ENCODE measurements at places on chromosomes 11 and 22.

DNA sequence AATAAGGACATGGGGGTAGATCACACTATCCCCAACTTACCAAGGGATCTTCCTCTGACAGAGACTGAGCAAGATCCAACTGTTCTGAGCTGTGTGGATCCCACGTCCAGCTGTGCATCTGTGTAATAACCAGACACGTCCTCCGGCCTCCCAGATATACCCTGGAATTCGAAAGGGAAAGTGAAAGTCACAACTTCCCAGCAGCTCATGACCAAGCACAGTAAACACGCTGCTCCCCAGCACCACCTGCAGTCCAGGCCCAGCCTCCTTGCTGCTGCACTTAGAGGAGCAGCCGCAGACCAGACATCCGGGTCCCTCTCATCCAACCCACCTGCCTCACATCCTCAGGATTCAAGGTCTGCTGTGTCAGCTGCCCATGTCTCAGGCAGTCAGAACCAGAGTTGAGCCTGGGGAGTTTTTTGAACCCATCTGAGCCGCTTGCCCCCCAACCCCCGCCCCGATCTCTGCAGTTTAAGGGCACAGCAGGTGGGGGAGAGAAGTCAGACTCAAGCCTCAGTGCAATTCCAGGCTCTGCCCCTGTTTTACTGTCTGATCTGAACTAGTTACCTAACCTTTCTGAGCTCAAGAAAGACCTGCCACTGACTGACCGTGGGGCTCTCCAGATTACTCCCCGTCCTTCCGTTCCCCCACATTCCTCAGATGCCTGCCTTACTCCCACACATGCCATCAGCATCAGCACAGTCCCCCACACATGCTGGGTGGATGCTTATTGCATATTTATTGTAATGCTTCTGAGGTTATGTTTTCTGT is at the start of gene APOL2:
Gene APOL2, minus strand, starts transcription at position 127 of the 771 bp plus-strand sequence. CDS start 6,365 bp downstream, outside the sequence.
- H3K4me1 ChIP-seq = peaks cover 41% of the 10 kb centered on the region
- H3K4me3 ChIP-seq = peak within 1 kb of the TSS; percentile 66
- peak within 1 kb of the TSS; percentile 81 for H3K27ac ChIP-seq
- H3K36me3 ChIP-seq = peaks cover 25% of the 10 kb centered on the region
- peak; percentile 95 for DNase-seq

DNA sequence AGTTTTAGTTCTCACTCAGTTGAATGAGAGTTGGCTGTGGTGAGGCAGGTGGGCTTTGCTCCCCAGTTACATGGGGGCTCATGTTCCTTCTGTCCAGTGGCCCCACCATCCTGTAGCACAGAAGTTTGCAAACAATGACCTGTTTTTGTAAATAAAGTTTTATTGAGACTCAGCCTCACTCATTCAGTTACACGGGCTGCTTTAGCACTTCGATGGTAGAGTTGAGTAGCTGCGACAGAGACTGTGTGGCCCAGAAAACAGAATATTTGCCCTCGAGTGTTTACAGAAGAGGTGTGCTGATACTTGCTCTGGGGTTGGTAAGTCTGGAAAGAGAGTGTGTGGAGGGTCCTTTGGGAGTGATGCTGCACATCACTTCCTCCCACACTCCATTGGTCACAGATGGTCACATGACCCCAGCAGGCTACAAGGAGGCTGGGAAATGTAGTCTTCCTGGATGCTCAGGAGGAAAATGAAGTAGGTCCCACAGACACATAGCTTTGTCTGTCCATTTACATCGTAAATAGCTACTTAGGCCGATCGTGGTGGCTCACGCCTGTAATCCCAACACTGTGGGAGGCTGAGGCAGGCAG is 34.6 kb downstream of the IFT27 start:
- no peaks in the 10 kb centered on the region for H3K4me1 ChIP-seq
- peak; percentile 17 for DNase-seq
- H3K27ac ChIP-seq = no peak overlapping the region
- H3K36me3 ChIP-seq = no peaks in the 10 kb centered on the region

DNA sequence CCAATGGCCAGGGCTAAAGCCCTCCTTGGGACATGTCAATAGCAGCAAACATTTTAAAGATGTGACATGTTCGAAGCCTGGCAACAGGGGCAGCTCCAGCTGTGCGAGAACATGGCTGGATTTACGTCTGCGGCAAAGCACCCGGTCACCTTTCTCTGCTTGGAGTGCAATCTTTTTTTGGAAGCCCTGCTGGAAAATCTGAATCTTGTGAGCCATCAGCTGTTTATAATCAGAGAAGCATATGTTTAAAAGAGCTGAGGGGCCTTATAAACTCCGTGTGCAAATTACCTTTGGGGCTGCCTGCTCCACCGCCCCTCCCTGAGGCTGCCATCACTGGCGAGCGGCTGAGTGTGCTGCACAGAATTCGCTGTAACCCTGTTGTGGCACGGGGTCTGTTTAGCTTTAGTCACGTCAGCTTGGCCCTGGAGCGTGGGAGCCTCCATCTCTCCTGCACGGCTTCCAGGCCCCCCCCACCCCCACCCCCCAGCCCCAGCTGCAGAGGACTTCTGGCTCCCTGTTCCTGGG is 9.0 kb upstream of the KCNQ1OT1 start:
- H3K4me1 ChIP-seq = peaks cover 5% of the 10 kb centered on the region
- no peak overlapping the region for H3K4me3 ChIP-seq
- H3K27ac ChIP-seq = no peak overlapping the region
- no peak for DNase-seq

- no peak overlapping the region for H3K27ac ChIP-seq
- H3K4me3 ChIP-seq = no peak overlapping the region
- no peak for DNase-seq
- H3K36me3 ChIP-seq = no peaks in the 10 kb centered on the region
Observed at GRCh38 chr22:43205261-43205691, 18.3 kb upstream of the TTLL12 start.

DNA sequence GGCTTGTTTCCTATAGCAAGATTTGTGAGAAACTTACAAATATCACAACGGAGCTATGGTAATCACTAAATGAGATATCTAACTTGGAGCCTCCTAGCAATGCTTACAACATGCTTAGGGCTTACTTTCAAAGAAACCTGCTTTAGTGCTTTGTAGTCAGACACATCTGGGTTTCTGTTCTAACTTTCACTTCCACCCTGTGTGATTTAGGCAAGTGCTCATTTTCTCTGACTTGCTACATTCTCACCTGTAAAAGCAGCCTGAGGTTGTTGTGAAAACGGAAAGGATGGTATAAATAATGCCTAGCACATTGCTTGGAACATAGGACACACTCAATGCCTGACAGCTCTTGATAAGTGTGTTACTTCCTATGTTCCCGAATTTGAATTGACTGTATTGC is 45.6 kb downstream of the LRRC4C start:
- H3K27ac ChIP-seq = no peak overlapping the region
- no peak overlapping the region for H3K4me3 ChIP-seq
- no peaks in the 10 kb centered on the region for H3K27me3 ChIP-seq
- no peaks in the 10 kb centered on the region for H3K36me3 ChIP-seq
- DNase-seq = no peak
- no peaks in the 10 kb centered on the region for H3K4me1 ChIP-seq

- H3K27ac ChIP-seq = no peak overlapping the region
- H3K27me3 ChIP-seq = peaks cover 5% of the 10 kb centered on the region
- H3K4me3 ChIP-seq = no peak overlapping the region
- no peaks in the 10 kb centered on the region for H3K4me1 ChIP-seq
- no peaks in the 10 kb centered on the region for H3K36me3 ChIP-seq
- no peak for DNase-seq
Observed at GRCh38 chr11:120521176-120521575, 9.6 kb downstream of the GRIK4 start.

DNA sequence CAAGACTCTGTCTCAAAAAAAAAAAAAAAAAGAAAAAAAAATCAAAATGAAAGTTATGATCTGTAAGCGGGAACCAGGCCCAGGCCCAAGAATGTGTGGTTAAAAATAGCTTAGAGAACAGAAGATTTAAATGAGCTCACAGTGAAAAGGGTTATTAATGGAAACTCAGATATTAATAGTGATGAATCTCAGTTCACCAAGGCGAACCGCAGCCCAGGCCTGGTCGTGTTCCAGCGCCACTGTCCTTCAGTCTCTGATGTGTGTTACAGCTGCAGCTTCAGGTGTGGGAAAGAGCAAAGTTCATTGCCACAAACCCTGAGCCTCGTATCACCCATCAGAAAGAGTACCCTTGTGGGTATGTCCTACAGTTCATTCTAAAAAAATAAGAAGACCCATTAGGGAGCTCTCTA is 107.1 kb downstream of the GAB2 start:
- H3K27me3 ChIP-seq = no peaks in the 10 kb centered on the region
- peaks cover 78% of the 10 kb centered on the region for H3K4me1 ChIP-seq
- H3K27ac ChIP-seq = peak overlapping the region; percentile 67
- H3K36me3 ChIP-seq = peaks cover 16% of the 10 kb centered on the region
- DNase-seq = peak; percentile 72

DNA sequence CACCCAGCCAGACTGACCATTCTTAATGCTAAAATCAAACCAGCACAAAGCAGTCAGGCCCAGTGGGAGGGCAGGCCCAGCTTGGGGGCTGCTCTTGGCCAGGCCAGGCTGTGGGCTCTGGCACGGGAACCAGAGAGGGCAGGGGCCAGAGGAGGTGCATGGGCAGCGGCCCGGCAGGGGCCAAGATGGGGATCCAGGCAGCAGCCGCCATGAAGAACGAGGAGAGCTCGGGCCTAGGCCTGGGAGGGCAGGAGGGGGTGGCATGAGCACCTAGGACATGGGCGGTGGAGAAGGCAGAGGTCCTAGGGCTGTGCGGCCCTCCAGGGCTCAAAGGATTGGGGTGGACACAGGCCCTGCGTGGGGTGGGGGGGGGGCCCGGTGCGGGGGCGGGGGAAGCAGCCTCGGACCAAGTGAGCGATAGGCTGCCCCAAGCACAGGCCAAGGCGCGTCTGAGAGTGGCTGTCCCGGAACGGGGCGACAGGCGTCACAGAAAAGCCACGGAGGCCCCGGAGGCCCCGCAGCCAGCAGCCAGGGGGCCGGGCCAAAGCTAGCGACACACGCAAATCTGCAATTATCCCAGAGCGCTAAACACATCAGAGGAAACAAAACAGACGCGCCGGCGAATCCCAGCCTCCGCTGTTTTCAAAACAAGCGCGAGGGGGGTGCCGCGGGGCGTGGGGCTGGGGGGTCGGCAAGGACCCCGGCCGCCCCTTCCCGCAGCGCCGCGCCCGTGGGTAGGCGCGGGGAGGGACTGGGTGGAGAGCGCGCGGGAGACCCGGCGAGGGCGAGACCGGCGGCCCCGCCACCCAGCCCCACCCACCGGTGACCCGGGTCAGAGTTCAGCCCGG is 8.3 kb downstream of the PLXNB2 start:
- no peaks in the 10 kb centered on the region for H3K36me3 ChIP-seq
- no peak overlapping the region for H3K4me3 ChIP-seq
- H3K4me1 ChIP-seq = no peaks in the 10 kb centered on the region
- no peaks in the 10 kb centered on the region for H3K27me3 ChIP-seq
- no peak overlapping the region for H3K27ac ChIP-seq
- no peak for DNase-seq

DNA sequence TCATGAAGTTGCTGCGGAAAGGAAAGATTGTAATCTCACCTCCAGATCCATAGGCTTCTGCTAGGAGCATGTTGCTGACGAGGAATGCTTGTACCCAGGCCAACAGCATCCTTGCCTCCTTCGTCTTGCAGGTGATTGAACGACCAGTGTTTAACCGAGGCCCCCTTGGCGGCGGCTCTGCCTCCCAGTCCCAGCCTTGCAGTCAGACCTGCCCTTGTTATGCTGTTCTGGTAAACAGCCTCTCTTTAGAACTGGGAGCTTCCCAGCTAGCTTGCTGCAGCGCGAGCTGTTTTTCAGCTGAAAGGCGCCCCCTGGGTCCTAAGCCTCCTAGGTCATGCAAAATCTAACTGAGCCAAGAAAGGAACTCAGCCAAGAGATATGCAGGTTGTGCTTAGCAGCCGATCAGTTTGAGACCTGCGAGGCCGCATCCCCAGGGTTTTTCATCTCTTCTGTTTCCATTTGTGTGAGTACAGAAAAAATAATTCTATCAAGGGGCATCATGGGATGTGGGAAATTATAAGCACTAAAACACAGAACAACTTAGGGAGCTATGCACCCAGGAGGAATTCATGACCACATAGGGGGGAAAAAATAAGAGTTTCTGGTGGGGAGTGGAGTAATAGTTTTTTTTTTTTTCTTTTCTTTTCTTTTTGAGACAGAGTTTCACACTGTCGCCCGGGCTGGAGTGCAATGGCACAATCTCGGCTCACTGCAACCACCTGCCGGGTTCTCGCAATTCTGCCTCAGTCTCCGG is at the start of gene PIK3IP1:
Gene PIK3IP1, minus strand, starts transcription at position 253 of the 754 bp plus-strand sequence. Its CDS starts 144 bp downstream, at position 109.
- DNase-seq = peak; percentile 82
- peaks cover 35% of the 10 kb centered on the region for H3K4me1 ChIP-seq
- no peaks in the 10 kb centered on the region for H3K27me3 ChIP-seq
- H3K36me3 ChIP-seq = peaks cover 5% of the 10 kb centered on the region
- peak within 1 kb of the TSS; percentile 66 for H3K4me3 ChIP-seq

DNA sequence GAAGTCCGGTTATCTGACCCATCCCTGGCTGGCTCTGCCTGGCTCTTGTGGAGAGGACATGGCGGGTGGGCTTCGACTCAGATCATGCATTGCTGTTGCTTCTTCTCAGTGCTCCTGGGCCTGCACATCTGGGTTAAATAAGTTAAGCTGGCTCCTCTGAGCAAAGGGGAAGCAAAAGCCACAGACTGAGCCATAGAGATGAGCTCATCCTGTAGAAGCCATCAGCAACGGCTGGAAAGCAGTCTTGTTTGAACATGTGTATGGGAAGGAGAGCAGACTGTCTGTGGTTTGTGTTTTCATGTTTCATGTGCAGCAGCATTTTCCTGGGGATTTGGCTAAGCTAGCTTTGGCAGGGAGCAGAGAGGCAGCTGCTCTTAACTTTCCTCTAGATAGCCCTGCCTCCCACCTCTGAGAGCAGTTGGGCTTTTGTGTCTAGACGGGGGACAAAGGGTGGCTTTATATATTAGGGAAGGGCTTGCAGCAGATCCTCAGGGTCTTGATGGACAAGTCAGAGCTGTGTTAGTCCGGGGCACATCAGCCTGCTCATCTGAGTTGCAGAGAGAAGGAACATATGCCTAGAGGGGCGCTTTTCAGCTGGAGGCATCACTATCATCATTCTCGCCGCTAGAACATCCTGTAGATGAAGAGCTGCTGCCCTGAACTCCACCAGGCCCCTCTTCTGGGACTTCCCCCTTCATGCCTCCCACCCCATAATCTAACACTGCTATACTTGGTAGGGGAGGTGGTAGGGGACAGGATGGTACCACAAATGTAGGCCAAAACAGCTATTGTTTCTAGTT is 14.9 kb downstream of the DCPS start:
- DNase-seq = peak; percentile 89
- no peaks in the 10 kb centered on the region for H3K27me3 ChIP-seq
- peaks cover 44% of the 10 kb centered on the region for H3K4me1 ChIP-seq
- H3K27ac ChIP-seq = peak overlapping the region; percentile 95

DNA sequence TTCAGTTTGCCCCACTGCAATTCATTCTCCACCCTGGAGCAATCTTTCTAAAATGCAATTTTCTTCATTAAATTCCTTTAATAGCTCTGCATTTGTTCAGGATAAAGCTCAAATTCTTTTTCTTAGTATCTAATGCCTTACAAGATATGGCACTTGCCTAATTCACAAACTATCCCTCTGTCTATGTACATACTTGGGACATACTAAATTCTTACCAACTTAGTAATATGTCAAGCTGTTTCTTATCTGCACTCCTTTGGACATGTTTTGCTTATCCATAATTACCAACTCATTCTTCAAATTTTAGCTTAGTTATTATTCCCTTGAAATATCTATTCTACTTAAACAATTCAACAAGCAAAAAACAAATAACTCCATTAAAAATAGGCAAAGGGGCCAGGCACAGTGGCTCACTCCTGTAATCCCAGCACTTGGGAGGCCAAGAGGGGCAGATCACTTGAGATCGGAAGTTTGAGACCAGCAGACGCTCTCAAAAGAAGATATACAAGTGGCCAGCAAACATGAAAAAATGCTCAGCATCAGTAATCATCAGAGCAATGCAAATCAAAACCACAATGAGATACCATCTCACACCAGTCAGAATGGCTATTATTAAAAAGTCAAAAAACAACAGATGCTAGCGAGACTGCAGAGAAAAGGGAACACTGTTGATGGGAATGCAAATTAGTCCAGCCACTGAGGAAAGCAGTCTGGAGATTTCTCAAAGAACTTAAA is 96.9 kb downstream of the FAM76B start:
- H3K27ac ChIP-seq = no peak overlapping the region
- H3K36me3 ChIP-seq = no peaks in the 10 kb centered on the region
- H3K27me3 ChIP-seq = peaks cover 7% of the 10 kb centered on the region

Measured in DND-41 (cell line).